ENCODE measurements at places on chromosomes 4 and X. TPM values are rescaled to one million over a fixed set of nuclear protein-coding genes. Genes with fewer than 3 reads are reported as not detected.

PITX2 gene
- not detected for total RNA-seq

UGT8 gene
- 0.62 TPM for total RNA-seq

STK32B gene
- not detected for total RNA-seq

SERTM2 gene
- total RNA-seq: not detected

OPHN1 gene
- 0.37 TPM for total RNA-seq

DCAF8L2 gene
- total RNA-seq: not detected

FGF13 gene
- not detected for total RNA-seq

ADH1B gene
- total RNA-seq: not detected

HMGN5 gene
- 1.6 TPM for total RNA-seq

All from T-helper 17 cell (primary cell).